ENCODE measurements at places on chromosomes 13 and 19.

GRCh38 chr13:80096383-80096782 lies 244.5 kb downstream of the SPRY2 start:
- DNase-seq, result no peak

DNA sequence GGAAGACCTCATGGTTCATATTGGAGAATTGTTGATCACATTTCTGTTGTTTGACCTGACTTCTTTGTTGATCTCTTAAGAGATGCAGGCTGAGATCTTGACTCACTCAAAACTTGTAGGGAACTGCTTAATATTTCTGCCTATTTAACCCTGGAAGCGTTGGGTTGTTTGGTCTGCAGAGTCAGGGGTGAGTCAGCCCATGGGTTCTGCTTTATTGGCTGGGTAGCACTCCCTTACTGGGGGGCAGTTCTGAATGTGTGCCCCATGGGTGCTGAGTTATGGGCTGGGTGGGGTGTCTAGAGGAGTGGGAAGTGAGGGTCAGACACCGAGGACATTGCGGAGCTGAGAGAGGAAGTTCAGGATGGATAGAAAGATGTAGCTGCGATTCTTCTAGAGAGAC lies 87.9 kb downstream of the LRCH1 start:
- no peak for DNase-seq

DNA sequence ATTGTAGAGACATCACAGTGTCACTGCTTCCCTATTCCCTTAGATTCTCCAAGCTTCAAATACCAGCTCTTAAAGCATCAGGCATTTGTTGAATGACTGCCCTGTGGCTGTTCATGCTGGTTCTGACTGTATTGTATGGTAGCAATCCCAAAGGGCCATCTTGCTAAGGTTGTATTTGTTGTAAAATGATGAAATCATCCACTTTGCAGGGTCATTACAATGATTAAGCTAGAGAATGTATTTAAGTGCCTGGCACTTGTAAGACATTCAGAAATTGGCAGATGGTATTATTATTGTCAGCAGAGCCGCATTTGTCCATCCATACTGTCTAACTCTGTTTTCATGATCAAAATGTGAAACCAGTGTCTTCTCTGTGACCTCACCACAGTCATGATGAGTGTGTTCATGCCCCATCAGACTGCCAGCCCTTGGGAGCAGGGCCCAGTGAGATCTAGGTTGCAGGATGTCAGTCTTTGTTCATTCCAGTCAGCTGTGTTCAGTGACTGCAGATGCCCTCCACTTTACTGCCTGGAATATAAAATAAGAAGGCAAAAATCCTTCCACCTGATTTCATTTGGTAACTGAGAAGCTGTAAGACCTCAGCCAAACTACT lies 86.1 kb downstream of the DHRS12 start:
- no peak for DNase-seq

- DNase-seq, result no peak
These were observed 94.8 kb downstream of the SOX1 start for GRCh38 chr13:112161521-112162301.

DNA sequence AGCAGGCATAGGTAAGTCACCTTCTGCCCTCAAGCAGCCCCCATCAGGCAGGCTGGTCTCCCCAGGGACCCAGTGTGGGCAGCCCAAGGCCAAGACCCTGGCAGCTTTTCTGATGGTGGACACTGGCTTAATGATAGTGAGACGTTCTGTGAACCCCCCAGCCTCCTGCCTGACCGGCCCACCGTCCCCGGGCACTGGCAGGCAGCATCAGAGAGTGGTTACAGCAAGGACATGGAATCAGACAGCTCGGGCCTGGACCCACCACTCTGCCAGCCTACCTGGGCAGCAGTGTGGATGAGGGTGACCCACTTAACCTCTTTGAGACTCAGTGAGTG lies 45.3 kb upstream of the KCTD15 start:
- no peak for DNase-seq

DNA sequence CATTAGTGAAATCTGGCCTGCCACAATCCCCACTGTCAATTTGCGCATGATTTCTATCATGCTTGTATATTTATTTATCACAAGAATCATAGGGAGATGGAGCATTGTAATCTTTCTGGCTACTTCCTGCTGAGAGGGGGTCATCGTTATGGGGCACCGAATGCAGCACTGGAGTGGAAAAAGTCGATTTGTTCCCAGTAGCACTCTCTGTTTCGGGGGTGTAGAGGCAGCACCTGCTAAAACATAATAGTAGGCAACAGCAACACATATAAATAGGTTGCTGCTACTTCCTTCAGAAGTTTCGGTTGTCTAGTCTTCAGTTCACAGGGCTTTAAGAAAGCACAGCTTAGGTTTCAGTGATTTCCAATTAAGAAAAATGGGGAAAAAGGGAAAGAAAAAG lies 23.4 kb upstream of the CEACAM21 start:
- DNase-seq, result no peak

- no peak for DNase-seq
These were observed 471 bp upstream of the INSR start for GRCh38 chr19:7294558-7295212.

- no peak for DNase-seq
These were observed 3.4 kb upstream of the TBXA2R start for GRCh38 chr19:3609779-3610719.
